SW 1271 (cell line): ENCODE measurements at places on chromosomes 4 and X.

- peak; percentile 18 for DNase-seq
Observed at GRCh38 chr4:147736458-147736857, 4.6 kb downstream of the ARHGAP10 start.

- peak; percentile 34 for DNase-seq
Observed at GRCh38 chrX:154097003-154097588, 421 bp downstream of the MECP2 start.

- no peak for DNase-seq
Observed at GRCh38 chrX:13265111-13265510, 54.7 kb downstream of the ATXN3L start.

GRCh38 chr4:3070709-3071500, 3.4 kb downstream of the HTT-AS start:
- DNase-seq = no peak

GRCh38 chrX:131792356-131792749, 230.7 kb upstream of the STK26 start:
- peak; percentile 73 for DNase-seq
